ENCODE measurements at places on chromosomes 3 and 15.

- DNase-seq: no peak
Measured at GRCh38 chr3:24305795-24306467, 188.7 kb downstream of the THRB start.

GRCh38 chr3:57893668-57894067 lies 114.6 kb upstream of the FLNB start:
- DNase-seq: no peak

DNA sequence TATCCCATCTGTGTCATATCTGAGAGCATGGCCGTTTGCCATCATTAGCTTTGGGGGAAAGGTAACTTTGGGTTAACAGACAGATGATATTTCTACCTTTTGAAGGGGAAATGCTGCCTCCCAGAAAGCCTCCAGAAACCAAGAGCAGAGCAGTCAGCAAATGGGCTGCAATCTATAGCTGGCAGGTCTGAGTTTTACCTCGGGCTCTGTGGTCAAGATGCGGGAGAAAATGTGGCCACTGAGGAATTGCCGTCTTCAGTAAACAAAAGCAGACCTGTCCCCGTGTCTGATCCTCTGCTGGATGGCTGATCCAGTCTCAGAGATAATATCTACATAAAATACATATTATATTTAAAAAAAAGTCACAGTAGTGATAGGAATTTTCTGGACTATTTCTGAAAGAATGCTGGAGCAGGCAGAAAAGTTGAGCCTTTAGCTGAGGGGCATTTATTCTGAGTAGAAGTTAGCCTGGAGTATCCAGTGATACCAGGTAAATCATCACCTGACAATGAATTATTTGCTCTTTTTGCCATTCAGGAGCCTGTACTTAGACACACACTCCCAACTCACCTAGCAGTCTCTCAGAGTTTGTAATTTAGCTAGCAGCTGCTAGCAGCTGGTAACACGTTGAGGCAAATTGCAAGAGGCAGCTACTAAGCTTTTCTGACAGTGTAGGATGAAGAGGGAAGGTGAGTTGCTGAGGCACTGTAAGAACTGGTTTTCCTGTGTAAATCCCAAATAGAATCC lies 285.3 kb upstream of the RARB start:
- no peak for DNase-seq

GRCh38 chr3:160826408-160826807 lies 70.4 kb downstream of the PPM1L start:
- no peak for DNase-seq

DNA sequence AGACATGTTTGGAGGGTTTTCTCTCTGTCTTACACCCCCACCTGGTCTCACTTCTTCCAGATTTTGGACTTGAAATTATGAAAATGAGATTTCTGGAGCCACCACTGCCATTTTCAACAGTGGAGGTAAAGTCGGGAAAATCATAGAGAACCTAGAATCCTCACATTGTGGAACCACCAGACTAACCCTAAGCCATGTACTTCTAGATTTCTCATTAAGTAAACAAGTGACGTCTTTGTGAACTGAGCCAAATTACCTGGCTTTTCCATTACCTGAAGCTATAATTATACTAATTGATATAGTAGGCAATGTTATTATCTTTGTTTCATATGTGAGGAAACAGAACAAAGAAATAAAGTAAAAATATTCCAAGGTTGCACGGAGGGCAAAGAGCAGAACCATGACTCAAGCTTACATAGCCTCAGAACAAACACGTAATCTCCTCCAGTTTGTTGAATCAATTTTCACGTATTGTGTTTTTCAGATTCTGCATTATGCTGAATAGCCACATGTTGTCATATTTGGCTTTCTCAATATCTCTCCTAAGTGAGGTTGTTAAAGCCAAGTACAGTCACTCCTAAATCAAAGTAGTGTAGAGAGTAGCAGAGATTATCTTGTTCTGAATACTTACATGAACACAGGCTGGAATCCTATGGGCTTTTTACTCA lies 101.3 kb upstream of the CMC1 start:
- DNase-seq: no peak
